T-helper 2 cell treated with Interferon-gamma antibody and Interleukin-4, amounts not matched to agents 5 μg/mL and 100 μg/mL, for 36 hours (primary cell): ENCODE measurements at places on chromosomes 7 and 10.

DNA sequence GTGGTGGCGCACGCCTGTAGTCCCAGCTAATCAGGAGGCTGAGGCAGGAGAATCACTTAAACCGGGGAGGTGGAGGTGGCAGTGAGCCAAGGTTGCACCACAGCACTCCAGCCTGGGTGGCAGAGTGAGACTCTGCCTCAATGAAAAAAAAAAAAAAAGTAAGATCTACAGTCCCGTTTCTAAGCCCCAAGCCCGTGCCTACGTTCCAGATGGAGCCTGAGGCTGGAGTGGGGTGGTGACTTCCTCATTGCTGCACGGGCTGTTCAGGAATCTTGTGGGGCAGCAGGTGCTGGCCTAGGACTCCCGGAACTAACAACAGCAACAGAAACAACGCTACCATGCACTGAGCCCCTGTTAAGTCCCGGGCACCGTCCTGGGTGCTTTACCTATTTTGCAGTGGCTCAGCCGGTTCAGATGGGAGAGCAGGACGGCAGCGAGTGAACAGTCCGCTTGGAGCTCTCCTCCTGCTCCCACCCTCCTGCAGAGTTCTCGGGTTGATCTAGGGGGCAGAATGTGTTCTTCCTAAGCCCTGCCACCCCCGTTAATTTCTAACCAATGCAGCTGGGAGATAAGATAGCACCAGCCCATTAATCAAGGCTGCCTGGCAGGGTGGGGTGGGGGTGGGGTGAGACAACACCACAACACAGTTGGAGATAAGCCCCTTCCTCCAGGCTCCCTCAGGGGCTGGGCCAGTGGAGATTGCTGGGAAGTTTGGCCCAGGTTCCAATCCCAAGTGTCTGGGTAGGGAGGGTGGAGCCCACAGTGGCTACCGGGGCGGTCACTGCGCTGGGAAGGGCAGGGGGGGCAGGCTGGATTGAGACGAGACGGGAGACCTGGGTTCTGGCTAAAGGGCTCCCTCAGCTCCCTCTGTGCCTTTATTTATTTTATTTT is 17.0 kb upstream of the SFRP5 start:
- DNase-seq, result no peak

GRCh38 chr7:150322114-150322832 is 882 bp upstream of the LRRC61 start:
- peak; percentile 67 for DNase-seq

- DNase-seq, result no peak
Observed at GRCh38 chr7:42097752-42098151, 139.3 kb downstream of the GLI3 start.

- DNase-seq, result no peak
Observed at GRCh38 chr10:992871-993270, 4.6 kb downstream of the GTPBP4 start.

DNA sequence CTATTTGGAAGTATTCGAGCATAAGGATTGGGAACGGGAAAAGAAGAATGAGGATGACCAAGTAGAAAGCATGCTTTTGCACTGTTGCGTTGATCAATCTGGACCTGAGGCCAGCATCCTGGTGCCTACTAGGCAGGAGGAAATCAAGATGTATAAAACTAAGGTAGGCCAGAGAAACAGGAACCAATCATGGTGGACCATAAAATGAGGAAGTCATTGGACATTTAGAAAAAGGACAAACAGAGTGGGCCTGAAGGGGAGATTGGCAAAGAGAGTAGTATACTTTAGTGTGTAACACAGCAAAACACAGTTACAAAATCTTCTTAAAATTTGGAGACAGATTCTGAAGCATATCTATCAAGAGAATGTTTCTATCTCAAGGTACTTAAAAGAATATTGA is 171.1 kb upstream of the FZD1 start:
- no peak for DNase-seq

DNA sequence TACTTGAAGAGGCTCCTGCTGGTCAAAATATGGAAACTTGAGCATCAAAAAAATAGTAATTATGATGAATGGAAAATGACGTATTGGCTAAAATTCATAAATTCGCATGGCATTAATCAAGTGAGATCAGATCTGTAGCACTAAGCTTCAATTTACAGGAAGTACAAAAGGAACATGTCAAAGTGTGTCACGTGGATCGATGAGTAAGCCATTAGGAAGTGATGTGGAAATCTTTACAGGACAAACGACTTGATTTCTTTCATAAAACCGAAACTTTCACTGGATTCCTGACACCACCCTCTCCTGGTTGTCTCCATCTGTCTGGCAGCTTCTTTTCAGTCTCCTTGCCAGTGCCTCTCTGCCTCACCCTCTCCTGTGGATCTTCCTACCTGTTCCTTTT is 25.8 kb downstream of the AKR1C8 start:
- no peak for DNase-seq

DNA sequence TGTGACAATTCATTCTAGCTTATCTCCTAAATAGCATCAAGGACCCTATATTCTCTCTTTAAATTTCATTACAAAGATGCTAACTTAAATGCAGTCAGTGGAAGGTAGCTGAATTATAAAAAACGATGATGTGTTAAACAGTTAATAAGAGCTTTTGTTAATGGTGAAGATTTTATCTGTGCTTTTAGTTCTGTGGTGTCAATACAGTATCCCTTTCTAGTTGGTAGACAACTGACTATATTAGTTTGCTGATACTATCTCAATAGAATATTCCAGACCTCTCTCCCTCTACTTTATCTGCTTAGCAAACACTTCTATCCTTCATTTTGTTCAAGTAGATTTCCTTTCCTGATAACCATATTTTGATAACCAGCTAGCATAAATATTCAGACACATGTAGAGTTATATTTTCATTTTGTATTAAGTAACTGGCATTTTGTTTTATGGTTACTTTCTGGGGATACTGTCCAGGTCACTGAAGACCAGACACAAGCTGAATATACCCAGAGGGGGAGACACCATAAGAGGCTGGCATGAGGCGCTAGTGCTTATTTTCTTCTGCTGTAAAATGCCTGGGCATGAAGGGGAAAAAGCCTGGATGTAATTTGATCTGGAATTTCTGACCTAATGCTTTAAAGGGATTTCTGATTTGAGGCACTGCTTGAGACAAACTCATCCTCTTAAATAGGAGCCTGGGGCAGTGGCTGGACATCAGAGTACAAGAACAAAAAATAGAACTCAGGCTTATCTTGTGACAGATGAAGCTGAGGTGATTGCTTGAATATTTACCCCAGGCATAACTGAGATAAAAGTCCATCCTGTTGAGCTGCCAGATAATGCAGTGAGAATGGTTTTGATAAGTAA is 197.5 kb downstream of the MALRD1 start:
- no peak for DNase-seq

DNA sequence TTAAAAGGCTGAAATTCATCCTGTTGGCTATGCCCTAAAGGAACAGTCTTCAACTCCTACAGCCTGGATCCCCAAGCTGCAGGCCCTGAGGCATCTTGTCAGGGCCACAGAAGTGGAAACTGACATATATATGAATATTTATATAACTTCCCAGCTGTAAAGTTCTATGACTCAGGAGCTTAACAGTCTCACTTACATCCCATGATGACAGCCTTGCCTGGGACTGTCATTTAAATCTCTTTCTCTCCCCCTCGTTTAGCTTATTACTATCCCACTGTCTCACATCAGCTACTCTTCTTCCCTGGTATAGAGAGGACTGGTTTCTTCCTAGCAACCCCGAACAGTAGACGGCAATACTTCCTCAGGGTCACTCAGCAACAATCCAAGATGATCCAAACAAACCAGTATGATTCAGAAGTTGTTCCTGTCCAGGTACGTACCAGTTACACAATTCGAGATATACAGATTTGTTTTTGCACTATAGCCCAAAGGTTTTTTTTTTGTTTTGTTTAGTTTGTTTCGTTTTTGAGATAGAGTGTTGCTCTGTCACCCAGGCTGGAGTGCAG is 22.7 kb downstream of the KIAA1549 start:
- DNase-seq, result no peak

DNA sequence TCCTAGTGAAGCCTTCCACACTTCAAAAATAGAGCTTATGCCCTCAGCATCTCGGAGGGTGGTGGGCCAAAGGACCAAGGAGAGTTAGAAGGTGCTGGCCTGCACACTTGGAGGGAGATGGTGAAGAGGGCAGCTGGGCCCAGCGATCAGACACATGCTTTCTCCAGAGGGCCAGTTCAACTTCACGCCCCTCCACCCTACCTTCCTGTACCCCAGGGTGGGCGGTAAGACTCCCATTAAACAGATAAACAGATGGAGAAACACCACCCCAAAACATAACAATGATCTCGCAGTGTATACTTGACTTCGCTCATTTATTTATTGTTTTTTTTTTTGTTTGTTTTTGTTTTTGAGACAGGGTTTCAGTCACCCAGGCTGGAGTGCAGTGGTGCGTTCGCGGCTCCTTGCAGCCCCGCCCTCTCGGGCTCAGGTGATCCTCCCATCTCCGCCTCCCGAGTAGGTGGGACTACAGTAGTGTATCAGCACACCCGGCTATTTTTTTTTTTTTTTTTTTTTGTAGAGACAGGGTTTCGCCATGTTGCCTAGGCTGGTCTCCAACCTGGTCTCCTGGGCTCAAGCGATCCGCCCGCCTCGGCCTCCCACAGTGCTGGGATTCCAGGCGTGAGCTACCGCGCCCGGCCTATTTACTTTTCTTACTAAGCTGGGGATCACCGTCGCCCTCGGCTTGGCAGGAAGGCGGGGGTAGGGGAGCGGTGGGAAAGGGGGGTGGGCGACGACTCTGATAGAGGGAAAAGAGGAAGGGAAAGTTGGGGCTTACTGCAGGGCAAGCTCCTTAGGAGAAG is 1.8 kb downstream of the C10orf95 start:
- peak; percentile 81 for DNase-seq

- DNase-seq, result no peak
Observed at GRCh38 chr10:22643116-22643515, 71.3 kb downstream of the PIP4K2A start.

- no peak for DNase-seq
Observed at GRCh38 chr10:35961501-35961900, 319.4 kb upstream of the FZD8 start.

DNA sequence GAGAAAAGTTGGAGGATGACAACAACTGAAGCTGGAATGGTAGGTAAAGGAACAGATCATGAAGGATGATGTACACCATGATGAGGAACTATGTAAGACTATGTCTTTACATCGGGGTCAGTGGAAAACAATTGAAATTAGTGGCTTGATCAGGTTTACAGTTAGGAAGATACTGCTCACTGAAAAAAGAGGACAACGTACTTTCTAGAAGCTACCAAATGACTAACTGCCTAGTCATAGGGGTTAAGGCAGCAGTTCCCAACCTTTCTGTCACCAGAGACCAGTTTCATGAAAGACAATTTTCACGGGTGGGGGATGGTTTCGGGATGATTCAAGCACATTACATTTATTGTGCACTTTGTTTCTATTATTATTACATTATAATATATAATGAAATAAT is 91.6 kb upstream of the ANKRD1 start:
- no peak for DNase-seq

GRCh38 chr7:17010637-17011300 is 129.0 kb upstream of the AGR3 start:
- DNase-seq, result no peak
